ENCODE measurements at places on chromosomes 3 and 15.

GRCh38 chr15:93974804-93975481 lies 256.4 kb upstream of the MCTP2 start:
- no peak for DNase-seq

- DNase-seq, result no peak
These were observed 118.1 kb downstream of the AGBL1 start for GRCh38 chr15:86197770-86198169.

DNA sequence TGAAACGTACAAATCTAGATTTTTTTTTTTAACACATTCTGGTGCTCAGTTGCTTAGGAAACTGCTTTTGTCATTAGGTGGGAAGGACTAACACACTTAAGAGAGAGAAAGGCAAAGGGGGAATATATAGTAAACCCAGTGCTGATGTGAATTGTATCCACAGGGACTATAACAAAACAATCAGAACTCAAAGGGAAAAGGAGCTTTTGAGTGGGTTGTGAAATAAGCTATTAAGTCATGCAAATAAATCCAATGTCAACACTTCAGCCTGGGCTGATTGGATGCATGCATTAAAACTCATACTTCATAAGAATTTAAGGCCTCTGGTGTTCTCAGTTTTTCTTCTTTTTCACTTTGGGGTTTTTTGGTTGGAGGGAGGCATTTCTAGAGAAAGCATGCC lies 628.9 kb downstream of the FHIT start:
- DNase-seq, result no peak

DNA sequence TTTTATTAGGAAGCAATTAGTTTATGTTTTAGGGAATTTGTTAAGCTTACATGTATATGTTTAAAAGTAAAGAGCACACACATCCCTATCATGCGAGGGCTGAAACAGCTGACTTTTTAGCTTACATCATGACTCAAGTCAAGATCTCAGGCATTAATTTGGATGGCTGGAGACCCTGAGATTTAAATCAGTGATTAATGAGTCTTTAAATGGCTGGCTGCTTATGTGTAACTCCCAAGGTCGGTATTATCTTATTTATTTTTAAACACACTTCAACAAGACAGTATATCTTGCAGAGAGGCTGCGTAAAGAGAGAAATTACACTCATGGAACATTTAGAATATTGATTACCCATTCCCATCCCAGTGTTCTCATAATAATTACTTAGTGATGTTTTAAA lies 169.4 kb downstream of the KBTBD8 start:
- DNase-seq, result no peak

DNA sequence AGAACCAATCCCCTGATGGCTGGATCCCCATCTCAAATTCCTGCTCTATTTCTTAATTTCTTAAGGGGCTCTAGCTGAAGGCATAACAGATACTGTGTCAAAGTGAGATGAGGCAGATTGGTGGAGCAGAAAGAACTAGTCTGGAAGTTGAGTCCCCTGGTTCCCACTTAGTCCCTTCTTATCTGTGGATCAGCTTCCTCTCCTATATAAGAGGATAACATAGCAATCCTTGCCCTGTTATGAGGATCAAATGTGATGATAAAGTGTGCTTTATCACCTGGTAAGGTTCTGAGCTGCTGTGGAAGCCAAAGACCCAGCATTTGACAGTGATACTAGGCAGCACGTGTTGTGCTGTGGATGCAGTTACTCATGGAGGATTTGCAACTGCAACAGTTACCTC lies 8.1 kb upstream of the SIN3A start:
- DNase-seq, result no peak

DNA sequence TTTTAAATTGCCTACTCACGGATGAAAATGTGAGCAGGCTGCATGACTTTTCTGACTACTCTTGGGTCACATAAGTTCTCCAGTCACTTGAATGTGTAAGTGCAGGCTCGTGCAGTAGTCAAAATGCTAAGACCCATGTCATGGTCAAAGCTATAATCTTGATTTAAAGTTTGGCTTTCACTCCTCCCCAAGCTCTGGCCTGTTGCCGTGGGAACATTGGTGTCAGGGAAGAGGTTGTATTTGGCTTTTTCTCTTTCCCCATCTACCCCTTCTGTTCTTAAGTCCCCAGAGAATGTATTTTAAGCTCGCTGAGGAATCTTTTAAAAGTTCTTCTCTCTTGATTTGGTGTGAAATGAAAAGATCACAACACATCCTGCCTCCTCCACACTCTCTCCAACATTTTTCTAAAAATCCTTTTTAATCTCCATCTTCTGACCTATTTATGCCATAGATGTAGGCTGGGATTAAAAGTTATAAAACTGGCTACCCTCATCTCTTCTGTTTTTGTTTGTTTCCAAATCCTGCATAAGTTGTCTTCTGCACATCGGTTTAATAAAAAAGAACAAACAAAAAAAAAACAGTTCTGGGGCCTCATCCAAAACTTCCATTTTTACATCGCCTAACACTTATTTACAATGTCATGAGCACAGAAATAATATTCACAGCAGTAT lies 61.4 kb upstream of the ADAMTSL3 start:
- no peak for DNase-seq

DNA sequence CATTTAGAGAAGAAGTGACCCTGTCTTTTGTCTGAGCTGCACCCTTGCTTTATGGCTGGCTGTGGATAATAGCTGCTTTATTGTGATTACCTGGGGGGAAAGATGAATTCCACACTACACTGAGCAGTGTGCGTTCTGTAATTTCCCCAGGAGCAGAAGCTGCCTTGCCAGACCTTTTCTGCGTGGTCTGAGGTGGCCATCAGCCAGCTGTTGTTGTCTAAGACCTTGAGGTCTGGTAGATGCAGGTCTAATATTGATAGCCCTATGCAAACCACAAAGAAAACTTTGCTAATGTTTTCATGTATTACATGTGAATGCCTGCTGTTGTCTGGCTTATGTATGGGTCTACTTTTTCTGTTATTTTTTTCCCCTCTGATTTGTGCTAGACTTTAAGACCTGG lies 144.6 kb downstream of the THSD4 start:
- no peak for DNase-seq

GRCh38 chr15:73284090-73284716 lies 84.6 kb downstream of the HCN4 start:
- DNase-seq, result no peak

GRCh38 chr3:31873254-31873820 lies 107.7 kb downstream of the OSBPL10 start:
- no peak for DNase-seq

- no peak for DNase-seq
These were observed 25.7 kb downstream of the FSIP1 start for GRCh38 chr15:39756806-39757522.

DNA sequence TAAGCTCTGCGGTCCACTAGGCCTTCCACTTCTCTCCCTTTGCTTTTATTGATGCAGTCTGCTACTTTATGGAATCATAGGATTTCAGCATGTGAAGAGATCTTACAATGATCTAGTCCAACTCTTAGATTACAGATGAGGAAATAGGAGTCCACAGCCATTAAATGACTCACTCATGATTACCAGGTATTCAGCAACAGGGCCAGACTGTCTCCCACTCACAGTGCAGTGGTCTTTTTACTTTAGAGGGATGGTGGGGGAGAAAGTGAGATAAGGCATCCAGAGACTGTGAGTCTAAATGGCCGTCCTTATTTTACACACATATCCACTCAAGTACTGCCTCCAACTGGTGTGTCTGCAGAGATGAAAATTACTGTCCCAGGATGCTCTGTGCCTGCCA lies 88.5 kb upstream of the SKOR1 start:
- DNase-seq, result no peak

DNA sequence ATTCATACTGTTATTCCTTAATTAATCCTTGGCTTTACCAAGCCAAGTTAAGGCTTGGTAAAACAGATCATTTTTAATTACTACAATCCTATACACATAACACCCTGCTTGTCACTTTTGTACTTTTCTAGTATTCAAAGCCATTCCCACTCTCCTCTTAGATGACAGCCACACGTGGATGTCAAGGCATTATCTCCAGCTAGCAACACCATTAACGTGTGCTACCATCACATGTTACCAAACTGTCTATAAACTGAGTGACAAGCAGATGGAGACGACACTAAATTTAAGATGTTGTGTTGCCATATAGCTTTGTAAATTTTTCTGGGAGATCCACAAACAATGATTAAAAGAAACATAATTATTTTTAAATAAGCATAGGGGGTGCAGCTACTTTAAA lies 103.7 kb downstream of the UACA start:
- no peak for DNase-seq

GRCh38 chr15:26109203-26109602 lies 246.1 kb upstream of the ATP10A start:
- DNase-seq, result no peak

- DNase-seq, result no peak
These were observed 152.8 kb downstream of the CHDH start for GRCh38 chr3:53693451-53693850.

DNA sequence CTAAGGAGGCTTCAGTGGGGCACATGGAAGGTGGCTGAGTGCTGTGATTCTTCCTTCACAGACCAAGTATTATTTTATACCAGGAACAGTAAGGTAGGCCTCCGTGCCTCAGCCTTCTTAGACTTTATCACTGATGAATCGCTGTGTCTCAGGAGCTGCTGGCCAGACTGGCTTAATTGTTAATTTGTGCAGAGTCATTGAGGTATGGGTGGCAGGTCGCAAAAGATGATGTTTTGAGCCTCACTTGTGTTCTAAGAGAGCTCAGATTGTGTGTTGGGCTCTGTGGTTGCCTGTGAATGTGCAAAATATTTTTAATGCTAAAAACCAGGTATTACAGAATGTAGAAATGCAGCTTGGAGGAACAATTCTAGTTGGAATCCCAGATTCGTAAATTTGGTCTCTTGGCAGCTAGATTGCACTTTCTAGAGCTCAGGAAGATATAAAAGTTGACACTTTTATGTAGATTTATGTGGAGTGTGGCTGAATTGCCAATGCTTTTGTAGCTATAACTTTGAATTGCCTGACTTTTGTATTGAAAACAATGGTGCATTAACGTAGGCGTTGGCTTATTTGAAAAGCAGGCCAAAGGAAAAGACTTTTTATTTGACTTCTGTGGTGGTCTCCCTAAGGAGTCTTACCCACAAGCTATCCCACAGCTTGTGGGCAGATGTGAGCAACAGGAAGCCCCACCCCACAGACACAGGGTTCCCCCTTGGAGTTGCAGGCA lies 53.4 kb downstream of the LARS2 start:
- no peak for DNase-seq

DNA sequence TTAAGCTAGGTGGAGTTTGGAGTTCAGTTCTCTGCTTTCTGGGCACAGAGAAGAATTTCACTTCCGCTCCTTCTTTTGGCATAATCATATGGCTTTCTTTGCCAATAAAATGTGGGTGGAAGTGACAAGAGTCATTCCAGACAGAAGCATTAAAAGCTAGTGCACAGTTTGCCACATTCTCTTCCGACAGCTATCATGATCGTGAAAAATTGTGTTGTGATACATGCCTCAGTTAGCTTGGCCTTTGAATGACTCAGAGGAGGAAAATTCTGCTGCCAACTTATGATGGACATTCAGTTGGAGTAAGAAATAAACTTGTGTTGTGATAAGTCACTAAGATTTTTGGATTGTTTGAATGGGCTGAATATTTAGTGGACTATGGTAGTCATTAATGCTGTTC lies 291.7 kb upstream of the SATB1 start:
- DNase-seq, result no peak

GRCh38 chr3:185940951-185941350 lies 3.1 kb upstream of the TRA2B start:
- no peak for DNase-seq

- DNase-seq, result no peak
These were observed 20.2 kb downstream of the DENND4A start for GRCh38 chr15:65771870-65772269.

DNA sequence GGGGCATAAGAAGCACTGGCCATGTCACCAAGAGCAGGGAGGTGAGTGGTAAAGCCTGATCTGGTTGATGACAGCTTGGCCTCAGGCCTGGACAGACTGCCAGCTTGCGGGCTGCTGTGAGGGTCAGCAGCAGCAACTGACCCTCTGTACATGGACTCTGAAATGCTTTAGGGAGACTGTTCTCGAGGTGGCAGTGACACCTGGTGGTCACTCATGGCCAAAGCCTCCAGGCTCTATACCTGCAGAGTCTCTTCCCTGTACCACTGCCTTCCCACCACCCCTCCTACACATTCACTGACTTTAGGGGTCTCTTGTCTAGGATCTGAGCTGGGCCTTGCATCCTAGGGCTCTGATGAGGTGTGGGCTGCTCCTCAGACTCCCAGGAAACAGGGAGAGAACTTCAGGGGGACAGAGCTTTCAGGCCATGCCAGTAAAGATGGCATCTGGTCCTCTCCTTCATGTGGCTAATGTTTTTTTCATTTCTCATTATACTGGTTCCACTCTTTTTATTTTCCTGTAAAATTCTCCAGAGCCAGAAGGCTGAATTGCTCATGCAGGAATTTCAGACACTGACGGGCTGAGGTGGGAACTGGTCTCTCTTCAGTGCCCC lies 17.2 kb upstream of the TIMP4 start:
- peak; percentile 74 for DNase-seq

DNA sequence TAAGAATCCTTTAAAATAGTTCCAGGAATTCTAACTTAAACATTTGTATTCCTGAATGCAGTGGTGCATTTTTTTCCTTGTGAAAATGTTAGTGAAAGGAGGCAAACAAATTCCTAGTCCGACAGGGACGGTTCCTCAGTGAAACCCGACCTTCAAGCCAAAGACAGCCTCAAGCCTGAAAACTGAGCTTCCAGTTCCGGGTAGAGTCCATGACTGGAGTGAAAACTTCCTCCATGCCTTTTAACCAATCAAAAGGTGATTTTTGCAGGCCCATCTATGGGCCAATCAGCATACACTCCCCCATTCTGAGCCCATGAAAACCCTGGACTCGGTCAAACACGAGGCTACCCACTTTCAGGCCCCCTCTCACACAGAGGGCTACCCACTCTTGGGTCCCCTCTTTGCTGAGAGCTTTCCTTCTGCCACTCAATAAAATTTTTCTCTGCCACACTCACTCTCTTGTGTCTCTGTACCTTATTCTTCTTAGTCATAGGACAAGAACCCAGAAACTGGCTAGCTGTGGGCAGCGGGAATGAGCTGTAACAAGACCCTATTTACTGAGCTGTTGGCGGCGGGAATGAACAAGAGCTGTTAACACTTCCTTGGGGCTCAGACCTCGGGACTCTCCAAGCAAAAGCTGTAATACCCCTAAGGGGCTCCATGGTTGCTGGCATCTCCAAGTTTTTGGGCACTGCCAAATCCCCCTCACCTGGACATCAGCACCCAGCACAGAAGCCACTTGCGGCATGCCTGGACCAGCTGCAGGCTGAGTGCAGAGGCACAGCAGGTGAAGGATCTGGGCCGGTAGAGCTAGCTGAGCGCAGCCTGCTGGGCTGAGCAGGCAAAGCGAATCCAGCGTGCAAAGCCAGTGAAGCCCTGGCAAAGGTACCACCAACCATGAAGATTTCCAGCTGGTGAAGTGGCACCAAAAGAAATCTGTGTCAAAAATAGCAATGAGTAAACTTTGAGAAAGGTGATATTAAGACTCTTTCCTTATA lies 598.8 kb downstream of the MCTP2 start:
- DNase-seq, result no peak

- DNase-seq, result no peak
These were observed 40.8 kb downstream of the EOMES start for GRCh38 chr3:27681249-27681748.

GRCh38 chr3:150899141-150899540 lies 6.1 kb downstream of the MINDY4B start:
- no peak for DNase-seq

GRCh38 chr3:170309046-170309445 lies 48.5 kb upstream of the SKIL start:
- no peak for DNase-seq

GRCh38 chr15:38065721-38066345 lies 131.4 kb downstream of the TMCO5A start:
- no peak for DNase-seq
